ENCODE measurements at places on chromosomes 4 and X.

DNA sequence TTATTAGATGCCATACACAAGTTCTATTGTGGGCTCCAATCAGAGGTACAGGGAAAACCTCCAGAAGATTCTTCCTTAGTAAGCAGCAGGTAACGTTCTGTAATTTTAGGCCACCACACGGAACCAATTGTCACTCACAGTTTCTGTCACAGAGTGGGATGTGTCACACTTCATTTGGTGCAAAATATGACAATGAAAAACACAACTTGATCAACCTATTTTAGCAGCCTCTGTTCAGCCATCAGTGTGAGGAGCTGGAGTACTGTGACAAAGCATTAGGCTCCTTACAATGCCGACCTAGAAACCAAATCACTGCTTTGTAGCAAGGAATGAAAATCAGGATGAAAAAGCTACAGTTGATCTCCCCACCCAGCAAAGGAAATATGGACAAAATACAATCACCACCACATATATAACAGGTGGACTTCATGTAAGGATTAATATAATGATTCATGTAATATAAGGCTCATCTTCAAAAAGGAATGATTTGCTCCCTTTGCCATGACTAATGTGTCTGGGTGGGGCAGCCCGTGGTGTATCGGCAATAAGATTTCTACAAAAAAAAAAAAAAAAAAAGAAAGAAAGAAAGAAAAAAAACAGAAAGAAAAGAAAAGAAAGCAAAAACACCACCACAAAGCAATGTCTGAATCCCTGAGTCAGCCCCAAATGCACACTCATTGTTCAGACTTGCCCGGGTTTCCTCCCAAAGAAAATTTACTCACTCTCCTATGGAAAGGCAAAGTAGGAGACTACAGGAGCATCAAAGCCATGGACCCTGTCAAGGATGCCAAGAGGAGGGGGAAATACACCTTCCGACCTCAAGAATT lies 36.0 kb downstream of the SLC9A7 start:
- H3K27ac ChIP-seq = peak overlapping the region; percentile 11
- peaks cover 6% of the 10 kb centered on the region for H3K36me3 ChIP-seq
- DNase-seq = no peak
- no peak overlapping the region for H3K4me3 ChIP-seq
- H3K27me3 ChIP-seq = no peaks in the 10 kb centered on the region

DNA sequence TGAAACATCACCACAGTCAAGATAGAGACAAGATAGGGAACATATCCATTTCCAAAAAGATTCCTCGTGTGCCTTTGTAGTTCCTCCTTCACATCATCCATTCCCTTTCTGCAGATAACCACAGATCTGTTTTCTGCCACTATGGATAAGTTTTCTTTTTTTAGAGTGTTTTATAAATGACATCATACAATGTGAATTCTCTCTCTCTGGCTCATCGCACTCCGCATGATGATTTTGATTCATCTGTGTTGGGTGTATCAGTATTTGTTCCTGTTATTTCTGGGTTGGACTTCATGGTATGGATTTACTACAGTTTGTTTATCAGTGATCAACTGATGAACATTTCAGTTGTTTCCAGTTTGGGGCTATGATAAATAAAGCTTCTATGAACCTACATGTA lies 23.2 kb upstream of the ANXA3 start:
- H3K4me3 ChIP-seq = no peak overlapping the region
- H3K27me3 ChIP-seq = peaks cover 4% of the 10 kb centered on the region
- DNase-seq = no peak
- no peaks in the 10 kb centered on the region for H3K4me1 ChIP-seq

DNA sequence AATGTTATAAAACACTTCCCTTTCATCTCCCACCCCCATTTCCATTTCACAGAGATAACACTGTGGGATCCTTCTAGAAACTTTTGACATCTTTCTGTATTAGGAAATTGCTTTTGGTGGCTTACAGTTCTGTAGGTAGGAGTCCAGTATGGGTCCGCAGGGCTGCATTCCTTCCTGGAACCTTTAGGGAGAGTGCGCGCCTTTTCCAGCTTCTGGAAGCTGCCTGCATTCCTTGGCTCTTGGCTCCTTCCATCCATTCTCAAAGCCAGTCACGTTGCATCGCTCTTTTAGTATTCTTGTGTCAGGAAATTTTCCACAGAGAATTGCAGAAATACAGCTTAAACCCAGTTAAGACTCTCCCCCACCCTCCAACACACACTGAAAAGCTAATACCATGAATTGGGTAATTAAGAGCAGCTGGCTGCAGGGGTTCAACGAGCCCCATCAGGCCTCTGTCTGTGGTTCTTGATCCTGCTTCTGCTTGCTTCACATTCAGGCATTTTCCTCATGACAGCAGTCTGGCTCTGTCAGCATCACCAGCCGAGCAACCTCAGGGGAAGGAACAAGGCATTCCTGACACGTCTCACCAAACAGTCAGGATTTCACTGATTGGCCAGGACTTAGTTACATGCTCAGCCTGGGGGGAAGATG lies 48.8 kb downstream of the SEPTIN11 start:
- DNase-seq = no peak
- H3K27me3 ChIP-seq = no peaks in the 10 kb centered on the region
- H3K4me3 ChIP-seq = no peak overlapping the region
- H3K27ac ChIP-seq = no peak overlapping the region
- peaks cover 8% of the 10 kb centered on the region for H3K4me1 ChIP-seq
- peaks cover 17% of the 10 kb centered on the region for H3K36me3 ChIP-seq

DNA sequence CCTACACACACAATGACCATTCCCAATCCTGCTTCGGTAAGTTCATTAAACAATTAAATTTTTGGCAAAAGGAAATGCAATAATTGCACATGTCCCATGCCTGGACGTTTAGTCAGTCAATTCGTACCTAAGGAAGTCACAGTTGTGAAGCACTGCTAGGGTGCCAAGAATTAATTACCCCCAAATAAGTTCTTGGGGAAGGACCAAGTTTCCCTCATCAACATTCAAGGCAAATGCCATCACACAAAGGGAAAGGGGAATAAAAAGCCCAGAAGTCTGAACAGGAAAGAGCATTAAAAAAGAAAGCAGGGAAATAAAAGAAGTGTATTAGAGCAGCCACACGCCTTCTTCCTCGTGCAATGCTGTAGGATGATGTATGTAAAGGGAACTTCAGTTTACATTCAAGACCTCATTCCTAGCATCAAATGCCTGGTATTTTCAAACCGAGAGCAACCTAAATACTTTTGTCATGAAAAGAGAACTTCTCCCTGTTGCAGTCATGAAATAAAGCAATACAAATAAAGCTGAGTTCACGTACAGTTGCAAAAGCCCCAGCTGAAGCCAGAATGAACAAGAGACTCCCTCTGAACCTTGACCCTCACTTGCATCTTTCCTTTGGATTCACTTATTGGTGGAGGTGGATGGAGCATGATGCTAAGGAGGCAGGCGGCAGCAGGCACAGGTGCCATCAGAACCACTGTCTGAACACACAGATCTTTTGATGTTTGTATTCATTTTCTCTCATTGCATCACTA lies 124.0 kb upstream of the PPARGC1A start:
- H3K4me3 ChIP-seq = no peak overlapping the region
- no peak overlapping the region for H3K27ac ChIP-seq
- no peak for DNase-seq
- H3K27me3 ChIP-seq = no peaks in the 10 kb centered on the region
- H3K36me3 ChIP-seq = no peaks in the 10 kb centered on the region

DNA sequence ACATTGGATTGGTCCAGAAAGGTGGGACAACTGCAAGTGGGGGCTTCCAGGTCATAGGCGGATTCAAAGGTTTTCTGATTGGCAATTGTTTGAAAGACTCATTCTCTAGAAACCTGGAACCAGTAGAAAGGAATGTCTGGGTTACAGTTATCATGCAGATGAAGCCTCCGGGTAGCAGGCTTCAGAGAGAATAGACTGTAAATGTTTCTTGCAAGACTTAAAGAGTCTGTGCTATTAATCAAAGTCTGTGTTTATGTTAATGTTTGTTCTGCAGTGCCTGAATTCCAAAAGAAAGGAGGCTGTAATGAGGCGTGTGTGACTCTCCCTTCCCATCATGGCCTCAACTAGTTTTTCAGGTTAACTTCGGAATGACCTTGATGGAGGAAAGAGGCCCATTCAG lies 43.9 kb upstream of the GC start:
- DNase-seq = no peak
- H3K27ac ChIP-seq = no peak overlapping the region
- H3K27me3 ChIP-seq = no peaks in the 10 kb centered on the region
- H3K4me1 ChIP-seq = no peaks in the 10 kb centered on the region

- no peaks in the 10 kb centered on the region for H3K27me3 ChIP-seq
- H3K27ac ChIP-seq = no peak overlapping the region
- H3K4me3 ChIP-seq = no peak overlapping the region
These were observed 21.2 kb downstream of the PTTG2 start for GRCh38 chr4:37981425-37981824.

DNA sequence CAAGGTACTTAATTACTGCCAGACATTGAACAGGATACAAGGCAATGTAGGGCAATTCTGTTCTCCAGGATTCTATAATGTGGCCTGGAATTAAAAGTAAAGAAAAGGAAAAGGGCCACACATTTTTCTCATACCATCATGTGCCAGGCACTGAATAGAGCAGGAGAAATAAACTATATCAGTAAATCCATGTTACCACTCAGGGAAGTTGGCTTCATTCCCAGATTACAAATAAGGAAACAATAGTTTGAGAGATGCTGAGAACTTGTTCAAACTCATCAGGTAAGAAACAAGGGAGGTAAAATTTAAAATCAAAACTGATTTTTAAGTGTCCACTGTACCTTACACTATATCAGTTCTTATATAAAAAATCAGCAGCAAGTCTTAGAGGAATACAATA lies 645.0 kb upstream of the ATOH1 start:
- no peaks in the 10 kb centered on the region for H3K4me1 ChIP-seq
- no peak overlapping the region for H3K4me3 ChIP-seq
- no peaks in the 10 kb centered on the region for H3K27me3 ChIP-seq

GRCh38 chr4:26827798-26828197 lies 32.8 kb upstream of the STIM2 start:
- H3K4me1 ChIP-seq = peaks cover 34% of the 10 kb centered on the region
- H3K4me3 ChIP-seq = no peak overlapping the region
- peaks cover 2% of the 10 kb centered on the region for H3K36me3 ChIP-seq
- DNase-seq = no peak
- H3K27ac ChIP-seq = peak overlapping the region; percentile 72
- peaks cover 8% of the 10 kb centered on the region for H3K27me3 ChIP-seq

DNA sequence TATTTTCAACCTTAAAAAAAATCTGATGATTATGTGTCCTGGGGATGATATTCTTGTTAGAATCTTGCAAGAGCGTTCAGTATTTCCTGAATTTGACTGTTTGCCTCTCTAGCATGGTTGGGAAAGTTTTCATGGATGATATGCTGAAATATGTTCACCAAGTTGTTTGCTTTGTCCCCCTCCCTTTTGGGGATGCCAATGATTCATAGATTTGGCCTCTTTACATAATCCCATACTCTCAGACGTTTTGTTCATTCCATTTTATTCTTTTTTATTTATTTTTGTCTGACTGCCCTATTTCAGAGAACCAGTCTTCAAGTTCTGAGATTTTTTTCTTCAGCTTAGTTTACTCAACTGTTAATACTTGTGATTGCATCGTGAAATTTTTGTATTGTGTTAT lies 415.1 kb downstream of the FAM47B start:
- no peak overlapping the region for H3K4me3 ChIP-seq
- no peaks in the 10 kb centered on the region for H3K27me3 ChIP-seq
- H3K27ac ChIP-seq = no peak overlapping the region
- no peaks in the 10 kb centered on the region for H3K4me1 ChIP-seq
- DNase-seq = no peak

DNA sequence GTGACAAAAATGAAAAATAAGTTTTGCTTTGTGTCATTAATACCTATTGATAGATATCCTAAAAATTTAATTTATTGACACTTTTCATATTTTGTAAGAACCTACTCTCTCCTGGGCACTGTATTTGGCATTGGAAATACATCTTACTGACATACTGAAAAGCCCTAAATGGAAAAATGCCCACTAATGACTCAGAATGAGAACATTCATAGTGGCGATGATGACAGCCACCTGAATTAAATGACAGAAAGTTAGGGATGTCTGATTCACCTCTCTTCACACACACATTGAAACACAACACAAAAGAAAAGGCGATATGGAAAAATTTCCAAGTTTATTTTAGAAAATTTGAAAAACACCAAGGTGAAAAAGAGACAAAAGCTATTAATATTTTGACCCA lies 992.3 kb downstream of the STPG2 start:
- DNase-seq = no peak
- no peak overlapping the region for H3K27ac ChIP-seq
- no peaks in the 10 kb centered on the region for H3K4me1 ChIP-seq
- H3K4me3 ChIP-seq = no peak overlapping the region
- H3K36me3 ChIP-seq = no peaks in the 10 kb centered on the region
- no peaks in the 10 kb centered on the region for H3K27me3 ChIP-seq

GRCh38 chrX:45592101-45592500 lies 391.4 kb upstream of the DIPK2B start:
- no peak for DNase-seq
- no peaks in the 10 kb centered on the region for H3K4me1 ChIP-seq
- H3K4me3 ChIP-seq = no peak overlapping the region
- H3K36me3 ChIP-seq = no peaks in the 10 kb centered on the region
- H3K27me3 ChIP-seq = no peaks in the 10 kb centered on the region

GRCh38 chr4:98828801-98829200 lies 100.1 kb downstream of the EIF4E start:
- H3K36me3 ChIP-seq = no peaks in the 10 kb centered on the region
- H3K4me1 ChIP-seq = no peaks in the 10 kb centered on the region
- no peak overlapping the region for H3K27ac ChIP-seq
- H3K27me3 ChIP-seq = peaks cover 1% of the 10 kb centered on the region
- no peak overlapping the region for H3K4me3 ChIP-seq

- H3K27me3 ChIP-seq = no peaks in the 10 kb centered on the region
- peaks cover 42% of the 10 kb centered on the region for H3K4me1 ChIP-seq
- H3K27ac ChIP-seq = peak overlapping the region; percentile 99
- no peak for DNase-seq
- H3K36me3 ChIP-seq = peaks cover 42% of the 10 kb centered on the region
- peak overlapping the region; percentile 65 for H3K4me3 ChIP-seq
These were observed 40.1 kb downstream of the NOP14 start for GRCh38 chr4:2923141-2923551.

DNA sequence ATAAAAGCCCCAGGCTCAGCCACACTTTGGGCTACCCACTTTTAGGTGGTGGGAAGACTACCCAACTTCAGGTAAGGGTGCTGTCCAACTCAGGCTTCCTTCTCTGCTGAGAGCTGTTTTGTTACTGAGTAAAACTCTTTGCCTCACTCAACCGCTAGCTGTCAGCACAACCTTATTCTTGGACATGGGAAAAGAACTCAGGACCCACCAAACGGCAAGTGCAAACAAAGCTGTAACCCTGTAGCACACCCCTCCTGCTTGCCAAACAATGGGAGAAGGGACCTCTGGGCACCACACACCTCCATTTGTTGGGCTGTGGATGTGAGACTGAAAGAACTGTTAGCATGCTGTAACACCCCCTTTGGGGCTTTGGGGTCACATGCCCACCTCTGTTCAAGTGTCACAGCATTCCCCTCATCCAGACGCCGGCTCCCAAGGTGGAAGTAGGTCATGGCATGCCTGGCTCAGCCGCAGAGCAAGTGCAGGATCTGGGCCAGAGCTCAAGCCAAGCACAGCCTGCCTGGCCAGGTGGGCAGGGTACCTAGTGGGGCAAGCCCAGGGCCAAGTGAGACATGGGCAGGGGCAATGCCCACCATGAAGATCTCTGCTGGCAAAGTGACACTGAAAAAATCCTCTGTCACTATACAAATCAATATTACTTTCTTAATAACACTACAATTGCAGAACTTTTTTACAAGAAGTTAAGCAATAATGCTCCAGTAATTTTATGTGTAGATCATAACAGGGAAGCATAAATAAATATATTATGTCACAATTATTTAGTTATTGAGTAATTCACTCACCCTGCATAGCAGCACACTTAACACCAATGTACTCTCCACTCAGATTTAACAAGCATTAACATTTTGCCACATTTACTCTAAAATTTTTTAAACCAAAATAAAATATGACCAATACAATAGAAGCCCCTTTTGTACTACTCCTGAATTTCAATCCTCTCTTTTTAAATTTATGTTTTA lies 107.2 kb downstream of the TBCK start:
- peaks cover 5% of the 10 kb centered on the region for H3K36me3 ChIP-seq
- H3K27ac ChIP-seq = no peak overlapping the region
- no peak overlapping the region for H3K4me3 ChIP-seq

All from memory B cell (primary cell).